ENCODE measurements at places on chromosomes 2 and 18.
A peak's percentile ranks its signal among the peaks of the same experiment; 100 is the strongest.

DNA sequence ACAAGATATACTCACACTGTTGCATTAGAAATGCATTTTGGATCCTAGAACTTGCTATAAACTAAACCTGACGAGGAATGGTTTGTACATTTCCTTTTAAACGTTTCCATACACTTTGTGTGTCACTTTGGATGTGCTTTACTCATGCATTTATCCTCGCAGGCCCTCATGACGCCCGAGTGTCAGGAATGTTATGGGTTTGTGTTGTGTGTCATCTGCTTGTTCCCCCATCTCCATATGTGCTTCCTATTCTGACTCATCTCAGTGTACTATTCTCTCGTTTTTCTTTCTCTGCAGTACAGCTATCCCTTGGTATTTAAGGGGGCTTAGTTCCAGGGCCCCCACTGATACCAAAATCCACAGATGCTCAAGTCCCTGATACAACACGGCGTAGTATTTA is 121.5 kb upstream of the RASGRP3 start:
- no peak for DNase-seq

DNA sequence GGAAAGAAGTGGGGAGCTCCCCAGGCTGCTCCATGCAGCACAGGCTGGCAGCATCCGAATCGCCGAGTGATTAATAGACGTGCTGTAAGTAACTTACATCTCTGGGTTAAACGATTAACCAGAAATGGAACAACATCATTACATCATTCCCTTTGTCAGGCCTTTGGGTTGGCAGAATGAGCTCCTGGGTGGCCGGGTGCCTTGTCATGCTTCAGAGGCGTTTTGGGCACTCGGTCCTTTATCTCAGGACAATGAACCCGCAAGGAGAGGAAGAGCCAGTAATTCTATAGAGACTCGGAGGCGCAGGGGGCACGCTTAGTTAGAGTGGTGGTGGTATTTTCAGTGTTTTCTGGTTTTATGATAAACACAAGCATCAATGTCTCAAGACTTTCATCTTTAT is 146.9 kb upstream of the TPO start:
- DNase-seq = no peak

- DNase-seq = no peak
Observed at GRCh38 chr2:237388036-237388435, 25.9 kb downstream of the COL6A3 start.

DNA sequence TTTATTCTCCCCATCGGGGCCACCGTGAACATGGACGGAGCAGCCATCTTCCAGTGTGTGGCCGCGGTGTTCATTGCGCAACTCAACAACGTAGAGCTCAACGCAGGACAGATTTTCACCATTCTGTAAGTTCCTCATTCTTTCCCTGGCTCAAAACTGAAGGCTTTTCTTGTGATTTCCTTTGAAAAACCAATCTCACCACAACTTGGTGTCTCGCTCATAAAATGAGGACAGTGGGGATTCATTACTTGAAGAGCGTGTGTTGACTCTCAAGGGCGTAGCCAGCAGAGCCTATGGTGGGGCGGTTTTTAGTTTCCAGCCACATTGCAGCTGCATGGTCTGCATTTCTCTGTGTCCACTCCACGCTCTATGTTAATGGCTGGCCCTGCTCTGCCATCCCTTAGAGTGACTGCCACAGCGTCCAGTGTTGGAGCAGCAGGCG is 29.0 kb downstream of the SLC1A4 start:
- peak; percentile 94 for DNase-seq

DNA sequence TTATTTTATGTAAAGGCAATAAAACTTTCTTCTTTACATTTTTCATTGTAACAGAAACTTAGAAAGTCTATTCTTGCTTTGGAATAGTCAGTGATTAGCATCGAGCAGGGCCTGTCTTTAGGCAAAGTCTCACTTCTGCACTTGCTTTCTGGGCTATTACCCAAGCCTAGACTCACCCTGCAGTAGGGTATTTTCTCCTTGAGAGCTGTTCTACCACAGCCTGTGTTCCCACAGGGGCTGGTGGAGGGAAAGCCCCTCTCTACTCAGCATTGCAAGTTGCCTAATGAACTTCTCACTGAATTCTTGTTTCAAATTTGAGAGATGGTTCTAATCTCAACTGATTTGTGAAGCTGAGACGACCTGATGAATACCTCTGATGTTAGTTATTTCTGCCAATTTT is 111.7 kb upstream of the KLHL14 start:
- no peak for DNase-seq

DNA sequence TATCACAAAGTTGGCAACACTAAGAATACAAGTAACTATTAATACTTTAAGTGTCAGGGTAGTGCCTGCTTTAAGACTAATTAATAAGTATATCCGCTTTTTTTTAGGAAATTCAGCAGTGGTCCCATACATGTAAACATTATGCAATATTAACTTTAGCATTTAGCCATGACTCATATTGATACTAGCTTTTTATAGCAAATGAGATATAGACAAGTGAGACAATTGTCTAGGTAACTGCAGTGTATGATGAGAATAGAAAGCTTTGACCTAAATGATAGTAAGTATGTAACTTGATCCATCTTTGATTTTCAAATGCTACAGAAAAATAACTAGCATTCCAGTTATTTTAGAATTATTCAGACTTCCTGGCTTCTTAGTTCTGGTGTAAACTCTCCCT is 27.4 kb upstream of the VRK2 start:
- DNase-seq = no peak

DNA sequence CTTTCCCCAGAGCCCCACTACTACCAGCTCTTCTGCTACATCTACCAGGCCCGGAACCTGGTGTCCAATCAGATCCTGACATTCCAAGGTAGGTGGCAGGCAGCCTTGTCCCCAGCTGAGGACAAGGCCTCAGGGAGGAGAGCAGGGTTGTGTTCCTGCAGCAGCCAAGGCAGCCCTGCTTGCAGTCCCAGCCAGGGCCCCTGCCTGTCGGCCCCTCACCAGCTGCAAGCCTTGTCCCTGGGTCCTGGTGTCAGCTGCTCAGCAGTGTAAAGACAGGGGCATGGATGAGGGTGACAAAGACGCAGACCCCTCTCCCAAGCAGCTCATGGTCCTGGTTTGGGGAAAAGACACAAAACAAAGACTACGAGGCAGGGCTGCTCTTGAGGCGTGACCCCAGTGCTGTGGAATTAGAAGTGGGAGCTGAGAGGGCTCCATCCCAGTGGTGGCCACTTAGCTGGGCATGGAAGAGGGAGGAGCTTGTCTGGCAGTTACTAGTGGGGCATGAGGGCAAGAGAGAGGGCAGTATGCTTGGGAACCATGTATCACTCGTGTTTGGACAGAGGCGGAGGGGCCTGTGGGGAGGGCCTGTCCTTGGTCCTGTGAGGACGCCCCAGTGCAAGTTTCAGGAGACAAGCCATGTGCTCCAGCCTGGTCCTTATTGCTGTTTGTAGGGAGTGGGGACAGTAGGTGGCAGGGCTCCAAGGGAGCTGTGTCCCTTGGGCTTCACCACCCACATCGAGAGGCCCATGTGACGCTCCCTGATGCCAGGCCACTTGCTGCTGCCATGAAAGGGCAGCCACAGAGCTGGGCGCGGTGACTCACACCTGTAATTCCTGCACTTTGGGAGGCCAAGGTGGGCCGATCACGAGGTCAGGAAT is 47.5 kb downstream of the LMAN2L start:
- DNase-seq = no peak

DNA sequence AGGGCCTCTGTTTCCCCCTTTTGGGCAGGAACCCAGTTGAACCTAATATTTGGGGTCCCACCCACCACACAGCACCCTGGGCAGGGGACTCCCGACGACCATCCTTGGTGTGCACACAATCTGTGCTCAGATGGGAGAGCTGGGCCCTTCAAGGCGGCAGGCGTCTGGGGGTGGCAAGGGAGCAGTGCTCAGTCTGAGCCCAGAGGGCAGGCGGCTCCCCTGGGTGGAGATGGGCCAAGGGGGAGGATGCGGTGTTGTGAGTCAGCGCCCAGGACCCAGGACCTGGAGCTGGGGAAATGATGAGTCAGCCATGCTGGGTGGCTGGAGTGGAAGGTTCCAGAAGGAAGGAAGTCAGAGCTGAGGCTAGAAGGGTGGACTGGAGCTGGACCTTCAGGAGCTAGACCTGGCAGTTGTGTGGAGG is 3.8 kb downstream of the PROM2 start:
- DNase-seq = no peak

GRCh38 chr2:160721089-160722040 is 227.8 kb upstream of the RBMS1 start:
- DNase-seq = no peak

Data from SIG-M5 (cell line).